ENCODE measurements at places on chromosomes 7 and 10.
A peak's percentile ranks its signal among the peaks of the same experiment; 100 is the strongest.

DNA sequence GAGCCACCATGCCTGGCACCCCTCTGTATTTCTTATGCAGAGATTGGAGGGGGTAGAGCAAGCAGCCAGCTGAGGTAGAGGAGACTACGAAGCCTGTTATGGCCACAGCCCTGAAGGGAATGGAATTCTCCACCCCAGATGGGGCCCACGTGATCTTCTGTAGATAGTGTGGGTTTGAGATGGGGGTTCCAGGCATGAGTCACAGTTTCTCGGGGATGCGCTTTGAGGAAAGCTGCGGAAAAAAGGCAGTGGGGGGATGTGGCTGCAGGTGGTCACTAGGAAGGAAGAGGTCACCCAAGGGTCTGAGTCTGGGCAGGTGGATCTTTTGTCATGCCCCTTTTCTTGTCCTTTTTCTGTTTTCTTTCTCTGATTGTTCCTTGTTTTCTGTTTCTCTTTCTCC is 11.5 kb downstream of the FAM131B start:
- DNase-seq, result no peak

- DNase-seq, result no peak
Observed at GRCh38 chr10:86730227-86730626, 26.2 kb upstream of the BMPR1A start.

DNA sequence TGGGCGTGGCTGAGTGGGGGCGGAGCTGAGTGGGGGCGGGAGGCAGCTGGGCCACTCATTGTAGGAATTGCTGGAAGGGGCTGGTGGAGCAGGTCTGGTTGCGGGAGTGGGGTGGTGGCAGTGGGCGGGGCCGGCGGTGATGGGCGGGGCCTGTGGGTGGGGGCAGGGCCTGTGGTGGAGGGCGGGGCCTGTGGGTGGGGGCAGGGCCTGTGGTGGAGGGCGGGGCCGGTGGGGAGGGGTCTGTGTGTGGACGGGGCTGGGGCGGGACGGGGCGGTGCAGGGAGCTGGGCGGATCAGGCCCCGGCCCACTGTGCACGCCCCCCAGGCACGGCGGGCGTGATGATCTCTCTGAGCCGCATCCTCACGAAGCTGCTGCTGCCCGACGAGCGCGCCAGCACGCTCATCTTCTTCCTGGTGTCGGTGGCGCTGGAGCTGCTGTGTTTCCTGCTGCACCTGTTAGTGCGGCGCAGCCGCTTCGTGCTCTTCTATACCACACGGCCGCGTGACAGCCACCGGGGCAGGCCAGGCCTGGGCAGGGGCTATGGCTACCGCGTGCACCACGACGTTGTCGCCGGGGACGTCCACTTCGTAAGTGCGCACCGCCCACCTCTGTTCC is 14.0 kb downstream of the SLC29A4 start:
- DNase-seq, result peak; percentile 68

- no peak for DNase-seq
Observed at GRCh38 chr7:30347226-30348082, 63.1 kb downstream of the ZNRF2 start.

DNA sequence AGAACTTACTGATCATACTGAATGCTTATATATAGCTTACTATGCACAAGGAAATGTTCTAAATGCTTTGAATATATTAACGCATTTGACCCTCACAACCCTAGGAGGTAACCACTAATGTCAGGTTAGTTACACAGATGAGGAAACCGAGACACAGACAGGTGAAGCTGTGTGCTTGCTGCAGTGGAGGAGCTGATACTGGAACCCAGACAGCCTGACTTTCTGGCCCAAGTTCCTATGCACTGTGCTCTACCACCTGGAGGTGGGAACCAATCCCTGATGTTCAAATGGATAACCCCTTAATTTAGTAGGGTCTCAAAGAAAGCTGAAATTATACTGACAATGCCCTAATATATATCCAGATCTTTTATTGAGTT is 119.6 kb downstream of the SORBS1 start:
- no peak for DNase-seq

GRCh38 chr10:123146013-123146893 is 1.7 kb upstream of the HMX2 start:
- DNase-seq, result no peak
